Stimulated activated CD8-positive, alpha-beta memory T cell treated with anti-CD3 and anti-CD28 coated beads, Interleukin-7, amount 100 ng/mL, for 24 hours (primary cell): ENCODE measurements at places on chromosomes 12 and 14.

DNA sequence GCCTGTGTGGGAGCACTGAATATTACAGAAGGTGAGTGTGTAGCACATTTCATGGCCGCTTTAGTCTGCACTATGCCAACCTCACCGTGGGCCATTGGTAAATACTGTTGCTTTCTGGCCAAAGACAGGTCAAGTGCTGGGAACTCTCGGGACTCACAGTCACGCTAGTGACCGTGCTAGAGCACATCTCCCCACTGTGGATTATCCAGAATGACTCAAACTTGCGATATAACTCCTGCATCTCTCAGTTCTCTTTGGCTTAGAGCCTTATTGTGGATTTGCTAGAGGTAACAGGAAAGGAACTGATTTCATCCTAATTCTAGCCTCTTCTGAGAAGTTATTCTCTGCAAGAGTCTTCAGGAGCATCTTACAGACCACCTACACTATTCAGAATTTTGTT lies 86.5 kb downstream of the DAD1 start:
- no peak for DNase-seq

- DNase-seq = no peak
Measured at GRCh38 chr12:42798811-42799438, 209.4 kb upstream of the PRICKLE1 start.

DNA sequence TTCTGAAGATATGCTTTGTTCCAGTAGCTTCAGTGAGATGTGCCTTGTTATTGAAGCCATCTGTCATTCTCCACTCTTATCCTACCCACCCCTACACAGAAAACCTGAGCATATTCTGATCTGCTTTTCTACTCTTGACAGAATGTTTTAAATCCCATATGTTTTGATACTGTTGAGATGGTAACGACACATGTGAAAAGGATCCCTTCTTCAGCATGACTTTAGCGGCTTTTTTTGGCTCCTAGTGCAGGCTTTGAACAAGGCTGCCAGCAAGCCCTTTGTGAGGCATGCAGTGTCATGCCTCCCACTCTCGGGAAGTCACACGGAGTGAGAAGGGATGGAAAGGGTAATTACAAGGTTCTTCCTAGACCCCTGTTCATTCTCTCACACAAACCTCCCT lies 228.8 kb upstream of the RGS6 start:
- no peak for DNase-seq

DNA sequence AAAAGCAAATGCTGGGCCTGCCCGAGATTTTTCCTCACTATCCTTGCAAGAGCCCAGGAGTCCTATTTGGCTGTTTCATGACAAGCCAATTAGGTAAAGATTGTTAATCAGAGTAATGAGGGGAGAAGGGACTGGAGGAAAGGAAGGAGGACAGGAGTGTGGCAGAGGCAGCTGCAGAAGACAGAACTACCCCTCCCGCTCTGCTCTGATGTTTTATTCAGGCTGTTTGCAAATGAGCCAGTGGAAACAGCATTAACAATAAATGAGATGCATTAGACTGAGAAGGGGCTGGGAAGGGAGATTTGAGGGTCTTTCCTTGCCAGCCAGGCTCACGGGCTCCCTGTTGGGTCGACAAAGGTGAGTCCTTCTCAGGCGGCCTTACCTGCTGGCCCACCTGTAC lies 421.0 kb upstream of the CCDC196 start:
- no peak for DNase-seq

- no peak for DNase-seq
Measured at GRCh38 chr12:89160716-89161123, 191.6 kb downstream of the DUSP6 start.

GRCh38 chr12:44331269-44331668 lies 495.4 kb downstream of the TMEM117 start:
- DNase-seq = no peak

GRCh38 chr12:63317880-63318279 lies 166.9 kb upstream of the AVPR1A start:
- no peak for DNase-seq

DNA sequence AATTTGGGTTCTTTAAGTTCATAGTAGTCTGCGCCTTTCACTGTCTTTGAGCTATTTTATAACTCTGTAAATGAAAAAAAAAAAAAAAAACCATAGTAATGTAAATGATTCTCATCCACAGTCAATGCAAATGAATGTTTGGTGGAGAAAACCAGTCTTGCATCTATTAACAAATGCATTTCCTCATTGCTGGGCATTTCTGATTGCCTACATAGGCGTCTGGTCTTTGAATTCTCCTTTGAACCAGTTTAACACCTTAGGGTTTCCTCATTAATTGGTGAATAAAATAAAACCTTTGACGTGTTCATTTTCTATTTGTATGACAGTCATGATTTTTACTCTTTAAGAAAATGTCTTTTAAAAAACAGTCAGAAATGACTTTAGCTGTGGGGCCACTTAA lies 114.8 kb downstream of the C12orf75 start:
- DNase-seq = no peak

DNA sequence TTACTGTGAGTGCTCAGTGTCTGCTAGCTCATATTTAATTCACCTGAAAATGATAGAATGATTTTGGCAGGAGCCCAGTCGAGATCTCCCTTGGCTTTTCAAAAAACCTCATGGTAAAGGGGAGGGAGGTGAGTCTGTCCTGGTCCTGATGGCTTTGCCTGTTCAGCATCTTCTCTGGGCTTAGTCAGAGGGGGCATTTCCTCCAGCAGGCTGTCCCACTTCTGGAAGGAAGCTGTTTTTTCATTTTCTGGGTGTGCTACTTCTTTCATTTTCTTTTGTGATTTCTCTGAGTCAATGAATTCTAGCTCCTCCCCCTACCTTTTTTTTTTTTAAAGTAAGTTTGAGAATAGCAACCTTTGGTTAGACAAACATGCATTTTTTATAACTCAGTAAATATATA lies 58.8 kb downstream of the TMX1 start:
- DNase-seq = no peak

- DNase-seq = no peak
Measured at GRCh38 chr14:72591391-72591790, 302.5 kb downstream of the DPF3 start.

- no peak for DNase-seq
Measured at GRCh38 chr12:57620936-57621496, 9.8 kb downstream of the ARHGEF25 start.

DNA sequence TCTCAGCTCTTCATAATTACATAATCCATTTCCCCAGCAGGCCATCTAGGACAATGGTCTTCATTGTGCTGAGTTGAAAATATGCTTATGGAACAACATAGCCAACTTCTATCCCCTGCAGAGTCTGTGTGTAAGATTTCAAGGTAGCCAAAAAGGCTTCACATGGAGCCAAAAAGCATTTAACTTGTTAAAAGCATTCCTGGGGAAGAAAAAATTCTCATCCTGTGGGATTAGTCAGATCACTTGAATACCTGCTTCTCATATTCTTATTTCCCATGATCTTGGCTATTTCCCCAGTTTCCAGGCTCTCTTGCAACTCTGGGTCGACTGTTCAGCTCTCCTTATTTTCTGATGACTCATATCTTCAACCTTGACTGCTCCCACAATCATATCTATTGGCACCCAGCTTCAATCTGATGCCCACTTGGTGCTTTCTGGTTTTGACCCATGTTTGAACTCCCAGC lies 178.9 kb downstream of the KLHL28 start:
- DNase-seq = no peak

GRCh38 chr14:93092606-93093556 lies 22.8 kb downstream of the ITPK1 start:
- no peak for DNase-seq

DNA sequence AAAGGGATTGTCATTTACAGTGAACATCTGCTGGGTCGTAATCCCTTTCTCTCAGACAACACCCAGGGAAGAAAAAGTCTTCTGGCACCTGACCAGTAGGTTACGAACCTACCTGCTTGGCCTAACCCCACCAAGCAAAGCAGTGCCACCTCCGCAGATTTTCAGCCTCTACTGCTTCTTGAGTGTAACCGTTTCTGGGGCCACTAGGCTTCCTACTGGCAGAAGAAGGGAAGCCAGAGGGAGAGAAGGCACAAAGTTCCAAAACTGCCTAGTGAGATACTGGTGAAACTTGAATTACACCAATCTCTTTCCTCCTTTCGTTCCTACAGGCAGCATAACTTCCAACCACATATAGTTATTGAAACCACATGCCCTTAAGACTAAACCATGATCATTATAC lies 383.6 kb downstream of the BCAT1 start:
- DNase-seq = no peak

GRCh38 chr14:105388976-105389375 lies 9.4 kb upstream of the TEX22 start:
- no peak for DNase-seq

DNA sequence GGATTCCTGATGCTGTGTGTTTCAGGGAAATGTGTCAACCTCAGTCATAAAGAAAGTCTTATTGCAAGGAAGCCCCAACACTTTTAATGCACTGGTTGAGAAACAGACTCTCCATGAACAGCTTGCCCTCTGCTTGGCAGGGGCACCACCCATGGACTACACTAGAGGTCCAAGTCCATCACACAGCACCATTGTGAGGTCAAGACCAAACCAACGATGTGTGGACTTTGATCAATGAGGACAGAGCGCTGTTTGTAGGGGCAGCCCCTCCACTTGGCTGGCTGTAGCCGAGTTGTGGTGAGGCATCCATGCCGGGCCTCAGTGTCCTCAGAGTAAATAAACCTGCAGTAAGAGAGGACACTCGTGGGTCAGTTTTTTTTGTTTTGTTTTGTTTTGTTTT lies 29.8 kb downstream of the ZFYVE21 start:
- DNase-seq = no peak

DNA sequence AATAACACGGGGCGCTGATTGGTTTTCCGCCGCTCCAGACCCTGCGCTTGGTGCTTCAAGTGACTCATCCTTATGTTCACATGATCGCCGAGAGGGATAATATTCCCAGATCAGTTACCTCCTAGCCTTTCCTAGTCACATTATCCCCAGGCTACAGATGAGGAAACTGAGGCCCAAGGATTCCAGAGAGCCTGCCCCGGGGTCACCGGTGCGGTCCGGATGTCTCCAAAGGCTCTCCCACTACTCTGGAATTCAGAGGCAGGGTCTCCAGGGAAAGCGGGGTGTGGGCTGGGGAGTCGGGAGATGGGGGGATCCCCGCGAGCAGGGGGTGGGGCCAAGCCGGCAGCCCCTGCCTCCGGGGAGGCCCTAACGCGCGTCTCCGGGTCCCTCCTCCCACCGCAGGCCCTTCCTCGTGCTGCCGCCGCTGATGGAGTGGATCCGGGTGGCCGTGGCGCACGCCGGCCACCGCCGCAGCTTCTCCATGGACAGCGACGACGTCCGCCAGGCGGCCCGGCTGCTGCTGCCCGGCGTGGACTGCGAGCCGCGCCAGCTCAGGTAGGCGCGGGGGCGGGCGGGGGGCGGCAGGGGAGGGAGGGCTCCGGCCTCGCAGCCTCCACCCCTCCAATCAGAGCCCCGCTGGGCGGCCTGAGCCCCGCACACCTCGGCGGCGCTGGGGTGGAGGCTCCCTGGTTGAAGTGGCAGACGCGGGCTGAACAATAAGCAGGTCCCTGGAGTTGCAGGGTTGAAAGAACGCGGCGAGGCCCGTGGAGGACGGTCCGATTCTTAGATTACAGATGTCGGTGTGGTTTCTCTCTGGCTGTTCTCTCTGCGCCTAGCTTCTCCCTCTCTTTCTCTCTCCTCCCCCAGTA lies 104.6 kb upstream of the PWP1 start:
- no peak for DNase-seq

DNA sequence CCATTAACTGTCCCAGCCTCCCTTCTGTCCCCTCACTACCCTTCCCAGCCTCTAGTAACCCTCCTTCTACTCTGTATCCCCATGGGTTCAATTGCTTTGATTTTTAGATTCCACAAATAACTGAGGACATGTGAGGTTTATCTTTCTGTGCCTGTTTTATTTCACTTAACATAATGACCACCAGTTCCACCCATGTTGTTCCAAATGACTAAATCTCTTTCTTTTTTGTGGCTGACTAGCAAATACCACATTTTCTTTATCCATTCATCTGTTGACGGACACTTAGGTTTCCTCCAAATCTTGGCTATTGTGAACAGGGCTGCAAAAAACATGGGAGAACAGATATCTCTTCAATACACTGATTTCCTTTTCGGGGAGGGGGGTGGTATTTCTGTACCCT lies 65.7 kb downstream of the PRKD1 start:
- DNase-seq = no peak

GRCh38 chr12:65943388-65944137 lies 119.3 kb downstream of the HMGA2 start:
- DNase-seq = no peak
